RWPE2 (cell line): ENCODE measurements at places on chromosomes 1 and 21.

- H3K36me3 ChIP-seq, result no peaks in the 10 kb centered on the region
- peak; percentile 51 for DNase-seq
- no peak overlapping the region for H3K27ac ChIP-seq
- no peaks in the 10 kb centered on the region for H3K27me3 ChIP-seq
Measured at GRCh38 chr21:45985471-45986315, 4.1 kb downstream of the COL6A1 start.

- H3K4me3 ChIP-seq, result no peak overlapping the region
- H3K27ac ChIP-seq, result no peak overlapping the region
- H3K36me3 ChIP-seq, result no peaks in the 10 kb centered on the region
- DNase-seq, result no peak
- H3K27me3 ChIP-seq, result no peaks in the 10 kb centered on the region
Measured at GRCh38 chr1:99445071-99445470, 180.8 kb downstream of the PLPPR4 start.

GRCh38 chr1:69929308-69930057 lies 275.9 kb downstream of the LRRC40 start:
- no peak overlapping the region for H3K27ac ChIP-seq
- H3K4me1 ChIP-seq, result no peaks in the 10 kb centered on the region
- H3K27me3 ChIP-seq, result no peaks in the 10 kb centered on the region
- H3K4me3 ChIP-seq, result no peak overlapping the region
- DNase-seq, result no peak
- H3K36me3 ChIP-seq, result no peaks in the 10 kb centered on the region

DNA sequence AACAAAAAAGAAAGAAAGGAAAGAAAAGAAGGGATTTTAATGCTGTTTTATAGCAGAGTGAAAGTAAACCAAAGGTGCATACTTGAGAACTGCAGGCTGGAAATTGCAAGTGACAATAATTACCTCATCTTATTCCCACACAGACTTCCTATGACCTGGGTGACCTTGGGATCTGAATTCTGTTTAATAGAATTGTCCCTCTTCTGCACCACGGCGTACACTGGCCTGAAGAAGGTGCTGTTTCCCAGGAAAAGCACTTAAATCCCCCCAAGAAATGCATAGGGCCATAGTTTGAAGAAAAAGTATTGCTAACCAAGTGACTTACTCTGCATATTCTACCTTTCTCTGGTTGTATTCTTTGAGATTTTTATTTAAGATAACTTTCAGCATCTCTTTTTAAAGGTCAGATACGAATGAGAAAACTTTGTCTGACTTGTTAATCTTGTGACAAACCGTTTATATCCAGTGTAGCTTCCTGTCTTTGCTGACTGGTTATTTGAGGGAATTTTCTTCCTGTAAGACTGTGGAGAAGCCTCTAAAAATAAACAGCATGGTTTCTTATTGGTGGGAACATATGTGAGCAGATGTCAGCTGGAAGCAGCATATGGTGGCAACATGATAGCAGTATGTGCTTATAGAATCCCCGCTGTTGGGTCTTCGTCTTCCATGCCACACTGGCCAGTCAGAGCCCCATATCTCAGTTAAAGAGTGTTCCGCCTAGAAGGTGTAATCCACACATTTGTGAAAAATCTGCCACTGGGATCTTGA lies 16.3 kb downstream of the TGFB2 start:
- H3K27me3 ChIP-seq, result no peaks in the 10 kb centered on the region
- no peaks in the 10 kb centered on the region for H3K4me1 ChIP-seq
- no peak overlapping the region for H3K27ac ChIP-seq
- H3K36me3 ChIP-seq, result no peaks in the 10 kb centered on the region

DNA sequence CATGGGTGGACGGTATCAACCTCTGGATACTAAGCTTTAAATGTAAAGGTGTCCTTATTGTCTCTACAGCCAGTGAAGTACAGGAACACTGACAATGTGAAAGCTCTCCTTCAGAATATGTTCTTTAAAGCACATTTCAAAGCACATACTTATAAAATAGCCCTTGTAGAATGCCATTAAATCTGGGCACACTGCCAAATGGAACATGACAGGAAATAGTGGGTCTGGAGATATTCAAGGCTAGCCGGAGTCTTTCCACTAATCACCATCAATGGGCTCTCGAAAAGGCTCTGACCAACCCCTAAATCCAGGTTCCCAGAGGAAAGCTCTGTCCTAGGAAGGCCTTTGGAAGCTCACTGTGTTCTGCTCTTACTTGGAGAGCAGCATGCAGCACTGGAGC lies 46.6 kb downstream of the PLD5 start:
- no peak overlapping the region for H3K27ac ChIP-seq
- H3K4me1 ChIP-seq, result no peaks in the 10 kb centered on the region
- H3K27me3 ChIP-seq, result no peaks in the 10 kb centered on the region
- H3K36me3 ChIP-seq, result no peaks in the 10 kb centered on the region
- H3K4me3 ChIP-seq, result no peak overlapping the region
- no peak for DNase-seq

DNA sequence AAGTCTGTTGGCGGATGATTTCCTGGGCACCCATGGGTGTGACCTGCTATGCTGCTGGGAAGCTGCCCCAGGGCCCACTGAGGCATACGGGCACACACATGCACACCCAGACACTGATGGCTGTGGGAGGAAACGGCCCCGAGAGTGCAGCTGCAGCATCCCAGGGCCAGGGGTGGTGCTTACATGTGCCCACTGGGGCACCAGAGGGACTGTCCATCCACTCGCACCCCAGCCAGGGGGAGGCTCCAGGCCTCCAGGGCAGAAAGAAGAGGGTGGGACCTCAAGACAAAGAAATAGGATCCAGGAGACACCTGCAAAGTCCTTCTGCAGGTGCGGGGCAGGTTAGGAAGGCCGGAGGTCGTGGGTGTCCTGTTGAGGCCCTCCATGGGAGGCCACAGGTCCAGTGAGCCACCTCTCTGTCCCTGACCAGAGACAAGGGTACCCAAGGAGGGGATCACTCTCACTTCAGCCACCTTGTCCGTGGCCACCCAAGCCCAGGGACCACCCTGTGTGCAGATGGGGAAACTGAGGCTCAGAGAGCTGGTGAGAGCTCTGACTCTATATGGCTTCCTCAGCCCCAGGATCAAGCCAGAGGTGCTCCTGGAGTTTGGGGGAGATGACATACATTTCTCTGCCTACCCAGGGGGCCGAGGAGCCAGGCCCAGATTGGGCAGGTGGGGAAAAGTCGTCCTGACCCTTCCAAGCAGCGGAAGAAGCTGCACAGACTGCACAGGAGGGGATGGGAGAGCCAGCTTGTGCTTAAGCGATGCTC lies 57.1 kb downstream of the WNT9A start:
- H3K27me3 ChIP-seq, result no peaks in the 10 kb centered on the region
- no peaks in the 10 kb centered on the region for H3K36me3 ChIP-seq
- H3K4me3 ChIP-seq, result no peak overlapping the region
- H3K4me1 ChIP-seq, result peaks cover 4% of the 10 kb centered on the region
- H3K27ac ChIP-seq, result no peak overlapping the region
- DNase-seq, result peak; percentile 11

DNA sequence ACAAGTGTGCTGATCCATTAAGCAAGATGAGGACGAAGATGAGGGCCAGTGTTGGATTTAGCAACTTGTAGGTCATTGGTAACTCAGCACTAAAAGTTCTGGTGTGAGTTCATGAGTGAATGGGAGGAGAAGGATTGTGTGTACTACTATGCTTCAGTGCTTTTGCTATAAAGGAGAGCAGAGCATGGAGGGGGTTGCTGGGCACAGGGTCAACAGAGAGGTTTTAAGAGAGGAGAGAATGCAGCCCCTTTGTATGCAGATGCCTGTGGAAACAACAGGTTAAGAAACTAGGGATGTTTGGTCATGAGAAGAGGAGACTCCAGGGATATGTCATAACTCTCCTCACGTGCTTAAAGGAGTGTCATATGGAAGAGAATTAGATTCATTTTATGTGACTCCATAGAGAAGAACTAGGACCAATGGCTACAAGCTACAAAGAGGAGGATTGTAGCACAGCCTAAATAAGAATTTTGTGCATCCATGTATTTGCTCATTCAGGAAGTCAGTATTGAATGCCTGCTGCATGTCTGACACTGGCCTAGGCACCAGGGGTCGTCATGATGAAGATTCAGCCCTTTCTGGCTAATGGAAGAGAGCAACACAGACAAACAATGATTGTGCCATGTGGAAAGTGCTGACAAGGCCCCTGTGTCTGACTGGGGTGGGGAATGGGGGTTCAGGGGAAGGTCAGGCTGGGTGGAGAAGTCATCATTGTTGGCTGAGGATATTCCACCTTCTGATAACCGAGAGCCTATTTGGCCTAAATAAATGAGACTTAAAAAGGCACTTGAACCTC lies 53.5 kb downstream of the KIRREL1 start:
- H3K4me1 ChIP-seq, result no peaks in the 10 kb centered on the region
- H3K36me3 ChIP-seq, result peaks cover 16% of the 10 kb centered on the region
- no peak overlapping the region for H3K27ac ChIP-seq
- no peak overlapping the region for H3K4me3 ChIP-seq
- H3K27me3 ChIP-seq, result no peaks in the 10 kb centered on the region
